ENCODE measurements at places on chromosomes 16 and 17.

DNA sequence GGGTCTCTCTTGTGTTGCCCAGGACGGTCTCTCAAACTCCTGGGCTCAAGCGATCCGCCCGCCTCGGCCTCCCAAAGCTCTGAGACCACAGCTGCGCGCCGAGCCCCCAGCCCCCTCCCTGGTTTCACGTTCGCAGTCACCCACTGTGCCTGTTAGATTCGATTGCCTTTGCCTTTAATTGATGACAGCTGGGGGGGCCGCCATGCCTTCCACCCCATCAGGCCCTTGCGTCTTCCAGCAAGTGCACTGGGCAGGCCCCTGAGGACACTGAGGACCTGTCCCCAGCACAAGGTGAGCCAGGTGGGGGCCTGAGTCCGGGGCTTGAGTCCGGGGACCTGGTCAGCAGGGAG is 3.3 kb downstream of the IGFALS start:
- no peak for DNase-seq

DNA sequence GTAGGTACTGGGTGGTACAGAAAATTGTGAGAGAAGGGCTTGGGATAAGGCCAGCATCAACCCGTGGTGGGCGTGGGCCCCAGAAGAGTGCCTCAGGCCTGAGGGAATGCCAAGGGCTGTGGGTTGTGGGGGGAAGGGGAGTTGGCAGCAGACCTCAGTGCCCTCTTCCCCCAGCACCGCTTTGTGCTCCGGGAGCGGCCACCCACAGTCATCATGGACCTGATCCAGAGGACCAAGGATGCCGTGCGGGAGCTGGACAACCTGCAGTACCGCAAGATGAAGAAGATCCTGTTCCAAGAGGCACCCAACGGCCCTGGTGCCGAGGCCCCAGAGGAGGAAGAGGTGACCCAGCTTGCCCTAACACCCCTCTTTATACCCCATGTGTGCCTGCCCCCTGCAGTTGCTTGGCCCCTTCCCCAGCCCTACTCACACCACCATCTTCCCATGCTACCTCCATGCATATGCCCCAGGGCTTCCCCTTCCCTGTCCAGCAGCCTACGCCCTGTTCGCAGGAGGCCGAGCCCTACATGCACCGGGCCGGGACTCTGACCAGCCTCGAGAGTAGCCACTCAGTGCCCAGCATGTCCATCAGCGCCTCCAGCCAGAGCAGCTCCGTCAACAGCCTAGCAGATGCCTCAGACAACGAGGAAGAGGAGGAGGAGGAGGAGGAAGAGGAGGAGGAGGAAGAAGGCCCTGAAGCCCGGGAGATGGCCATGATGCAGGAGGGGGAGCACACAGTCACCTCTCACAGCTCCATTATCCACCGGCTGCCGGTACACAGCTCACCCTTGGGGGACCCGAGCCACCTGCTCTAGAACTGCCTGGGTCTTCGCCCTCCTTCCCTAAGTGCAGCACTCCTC is 9.1 kb downstream of the TAOK2 start:
- no peak for DNase-seq

- DNase-seq: no peak
Measured at GRCh38 chr16:4677390-4677789, 16.0 kb upstream of the NUDT16L1 start.

DNA sequence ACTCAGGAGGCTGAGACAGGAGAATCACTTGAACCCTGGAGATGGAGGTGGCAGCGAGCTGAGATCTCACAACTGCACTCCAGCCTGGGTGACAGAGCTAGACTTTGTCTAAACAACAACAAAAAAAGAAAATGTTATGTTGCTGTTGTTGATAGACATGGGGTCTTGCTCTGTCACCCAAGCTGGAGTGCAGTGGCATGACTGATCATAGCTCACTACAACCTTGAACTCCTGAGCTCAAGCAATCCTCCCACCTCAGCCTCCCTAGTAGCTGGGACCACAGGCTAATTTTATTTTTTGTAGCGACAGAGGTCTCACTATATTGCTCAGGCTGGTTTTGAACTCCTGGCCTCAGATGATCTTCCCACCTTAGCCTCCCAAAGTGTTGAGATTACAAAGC is 20.0 kb downstream of the FBXO47 start:
- DNase-seq: no peak

- DNase-seq: no peak
Measured at GRCh38 chr16:34078691-34079090, 619.3 kb downstream of the TP53TG3F start.

- no peak for DNase-seq
Measured at GRCh38 chr16:81797443-81797842, 18.4 kb downstream of the PLCG2 start.

- no peak for DNase-seq
Measured at GRCh38 chr17:42623732-42624596, 14.5 kb downstream of the TUBG1 start.

GRCh38 chr16:83002351-83003334 is 375.9 kb downstream of the CDH13 start:
- no peak for DNase-seq

GRCh38 chr17:19313746-19314651 is 48.5 kb downstream of the B9D1 start:
- DNase-seq: no peak

- DNase-seq: no peak
Measured at GRCh38 chr16:79788949-79789348, 188.4 kb upstream of the MAF start.

GRCh38 chr17:48997103-48997826 is at the start of gene IGF2BP1:
Gene IGF2BP1, plus strand, starts transcription at chr17:48997385. Its CDS starts 361 bp downstream, at chr17:48997746.
- peak; percentile 38 for DNase-seq

GRCh38 chr17:77184474-77184873 is 43.7 kb downstream of the SEC14L1 start:
- DNase-seq: no peak

- no peak for DNase-seq
Measured at GRCh38 chr17:58315281-58315711, 13.3 kb downstream of the TSPOAP1 start.

DNA sequence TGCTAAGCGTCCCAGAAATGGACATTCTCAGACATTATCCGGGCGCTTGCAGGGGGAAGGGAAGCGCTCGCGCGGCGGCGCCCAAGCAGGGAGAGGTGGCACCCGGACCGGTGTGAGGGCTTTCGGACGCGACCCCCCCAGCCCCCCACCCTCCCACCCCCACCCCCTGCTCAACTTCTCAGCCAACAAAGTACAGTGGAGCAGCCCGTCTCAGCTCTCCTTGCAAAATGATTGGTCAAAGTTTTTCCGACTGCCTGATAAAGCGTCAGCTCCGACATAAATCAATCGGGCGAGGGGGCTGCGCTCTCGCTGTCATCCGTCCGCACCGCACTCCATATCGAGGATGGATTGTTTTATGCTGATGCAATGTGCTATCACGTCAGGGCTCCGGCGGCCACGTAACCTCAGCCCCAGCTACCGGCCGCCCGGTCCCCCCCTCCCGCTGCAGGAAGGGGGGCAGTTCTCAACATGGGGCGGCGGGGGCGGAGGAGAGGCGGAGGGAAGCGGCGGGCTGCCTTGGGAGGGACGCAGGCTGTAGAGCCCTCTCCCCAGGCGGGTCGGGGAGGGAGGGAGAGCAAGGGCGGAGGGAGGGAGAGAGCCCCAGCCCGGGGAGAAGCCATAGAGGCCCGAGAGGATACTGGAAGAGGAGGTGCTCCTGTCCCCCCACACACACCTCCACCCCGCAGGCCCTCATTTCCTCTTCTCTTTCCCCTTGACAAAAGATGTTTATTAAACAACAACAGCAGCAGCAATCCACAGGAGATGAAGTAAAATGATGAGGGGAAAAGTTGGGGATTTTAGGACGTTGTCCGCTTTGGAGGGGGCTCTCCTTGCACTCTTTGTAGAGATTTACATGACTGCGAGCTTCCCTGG is at the start of gene HOXB9:
Gene HOXB9, minus strand, starts transcription at position 114 of the 873 bp plus-strand sequence. Its CDS starts 89 bp downstream, at position 25.
- peak; percentile 35 for DNase-seq

DNA sequence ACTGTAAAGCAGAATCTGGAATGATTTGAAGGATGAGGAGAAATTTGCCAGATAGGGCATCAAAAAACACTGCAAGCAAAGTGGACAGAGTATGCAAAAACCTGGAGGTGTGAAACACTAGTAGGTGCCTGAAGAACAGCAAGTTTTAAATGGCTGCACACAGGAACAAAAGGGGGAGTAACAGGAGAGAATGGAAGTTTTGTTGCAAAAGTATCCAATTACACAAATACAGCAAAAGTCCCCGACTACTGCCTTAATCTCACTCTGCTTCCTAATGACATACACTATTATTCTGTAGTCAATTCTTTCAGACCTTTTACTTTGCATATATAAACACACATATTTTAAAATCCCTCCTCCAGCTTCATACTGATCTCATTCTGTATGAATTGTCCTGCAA is 1.5 kb downstream of the HEATR6 start:
- DNase-seq: no peak

GRCh38 chr17:75108193-75108592 is 1.6 kb upstream of the ARMC7 start:
- no peak for DNase-seq

- no peak for DNase-seq
Measured at GRCh38 chr16:47925811-47926460, 229.9 kb downstream of the ABCC12 start.

- no peak for DNase-seq
Measured at GRCh38 chr17:15512071-15512709, 44.8 kb upstream of the CDRT4 start.

GRCh38 chr17:58060596-58061191 is 22.5 kb upstream of the DYNLL2 start:
- DNase-seq: no peak

GRCh38 chr17:269616-270514 is 82.7 kb downstream of the RPH3AL start:
- DNase-seq: no peak

GRCh38 chr16:17303101-17303500 is 167.7 kb downstream of the XYLT1 start:
- DNase-seq: no peak

DNA sequence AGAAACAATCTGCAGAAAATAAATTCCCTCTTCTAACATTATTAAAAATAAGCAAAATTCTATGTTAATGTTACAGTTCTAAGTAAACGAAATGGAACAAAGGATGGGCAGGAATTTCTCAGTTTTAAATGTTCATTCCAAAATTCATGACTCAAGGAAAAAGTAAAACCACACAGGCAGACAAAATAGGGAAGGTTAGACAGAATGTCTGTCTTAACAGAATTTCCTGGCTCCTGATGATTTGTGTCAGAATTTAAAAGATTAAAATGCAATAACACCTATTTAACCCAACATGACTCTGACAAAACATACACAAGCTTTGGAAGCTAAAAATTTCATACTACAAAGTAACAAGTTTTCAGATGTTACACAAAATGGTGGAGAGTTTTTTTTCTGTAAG is 42.8 kb downstream of the SPOP start:
- no peak for DNase-seq

DNA sequence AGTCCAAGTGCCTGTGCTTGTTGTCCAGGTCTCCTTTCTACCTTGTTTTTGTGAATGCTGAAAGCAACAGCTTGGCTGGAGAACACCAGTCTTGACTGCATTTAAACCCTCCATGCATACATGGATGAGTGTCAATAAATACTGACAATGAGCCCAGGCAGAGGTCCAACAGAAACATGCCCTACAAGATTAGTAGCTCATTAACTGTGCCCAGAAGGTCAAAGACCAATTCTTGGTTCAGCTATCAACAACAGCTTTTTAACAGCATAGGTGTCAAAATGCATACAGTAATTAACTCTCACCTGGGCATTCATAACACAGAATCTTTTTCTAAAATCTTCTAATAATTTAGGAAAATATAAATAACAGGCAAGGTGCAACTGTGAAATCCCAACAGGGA is 63.2 kb downstream of the N4BP1 start:
- no peak for DNase-seq

GRCh38 chr16:27977966-27978365 is 85.5 kb downstream of the GSG1L start:
- DNase-seq: no peak

DNA sequence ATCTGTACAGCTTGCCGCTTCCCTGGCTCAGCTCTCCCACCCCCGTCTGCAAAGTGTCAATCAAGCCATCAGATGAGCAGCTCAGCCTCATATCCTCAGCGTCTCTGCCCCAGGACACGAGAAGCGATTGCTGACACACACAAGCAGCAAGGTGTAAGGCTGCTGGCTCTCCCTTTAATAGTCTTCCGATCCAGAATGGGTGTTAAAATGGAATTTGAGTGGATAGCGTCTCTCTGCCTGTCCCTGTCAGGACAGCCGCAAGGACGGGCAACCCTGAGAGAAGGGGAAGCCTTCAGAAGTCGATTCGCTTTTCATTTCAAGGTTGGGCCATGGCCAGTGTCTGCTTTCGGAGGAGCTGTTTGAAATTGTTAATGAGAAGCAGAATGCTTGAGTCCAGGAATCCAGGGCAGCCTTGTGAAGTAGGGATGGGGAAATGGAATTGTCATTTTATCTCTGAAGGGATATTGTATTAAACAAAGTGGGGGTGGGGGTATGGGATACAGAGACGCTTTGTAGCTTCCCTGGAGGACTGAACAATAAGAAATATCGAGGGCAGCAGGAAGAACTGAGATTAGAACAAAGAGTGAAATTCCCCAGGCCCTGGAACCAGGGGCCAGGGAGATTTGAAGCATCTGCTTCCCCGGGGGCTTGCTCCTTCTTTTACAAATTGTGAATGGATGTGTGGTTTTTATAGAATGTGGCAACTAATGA is 4.7 kb upstream of the PIPOX start:
- no peak for DNase-seq

GRCh38 chr17:39118674-39119419 is 32.6 kb downstream of the PLXDC1 start:
- no peak for DNase-seq

DNA sequence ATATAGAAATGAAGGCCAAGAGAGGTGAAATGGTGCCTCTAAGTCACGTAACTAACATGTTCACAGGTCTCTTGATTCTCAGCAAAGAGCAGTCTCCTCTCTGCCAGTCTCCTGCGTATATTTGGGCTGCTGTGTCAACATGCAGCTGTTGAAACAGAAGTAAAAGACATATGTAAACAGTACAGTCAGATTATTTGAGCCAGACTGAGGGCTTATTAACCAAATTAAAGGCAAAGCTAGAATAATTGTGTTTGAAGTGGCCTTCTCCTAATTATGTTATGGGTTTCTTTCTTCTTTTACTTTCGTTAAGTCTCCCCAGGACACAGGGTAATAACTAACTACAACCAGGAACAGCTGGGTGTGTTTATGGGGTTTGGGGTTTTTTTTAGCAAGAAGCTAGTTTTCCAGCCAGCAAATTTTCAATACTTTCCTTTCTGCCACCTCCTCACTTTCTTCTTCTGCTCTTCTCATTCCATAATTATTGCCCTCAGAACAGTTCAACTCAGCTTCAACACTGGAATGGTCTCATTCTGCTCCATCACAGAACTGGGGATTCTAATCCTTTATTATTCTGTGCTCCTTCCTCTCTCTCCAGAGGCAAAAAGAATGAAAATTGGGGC is 18.4 kb downstream of the G6PC1 start:
- DNase-seq: no peak

GRCh38 chr17:21167303-21167702 is 40.5 kb downstream of the DHRS7B start:
- no peak for DNase-seq

DNA sequence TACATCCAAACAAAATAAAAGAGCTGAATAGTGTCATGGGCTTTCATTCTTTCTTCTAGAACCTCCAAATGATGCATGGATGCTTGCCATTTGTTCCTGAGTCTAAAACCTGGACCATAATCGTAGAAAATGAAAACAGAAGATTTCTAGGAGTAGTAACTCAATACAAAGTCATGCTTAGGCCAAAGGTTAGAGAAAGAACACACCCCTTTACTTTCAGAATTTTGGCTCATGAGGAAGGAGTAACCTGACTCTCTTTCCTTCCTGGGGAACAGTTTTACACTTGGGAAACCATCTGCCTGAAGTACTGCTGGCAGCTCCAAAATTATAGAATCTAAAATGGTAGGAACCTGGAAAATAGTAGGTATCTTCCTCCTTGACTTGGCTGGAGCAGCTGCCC is 137.2 kb downstream of the SNX11 start:
- no peak for DNase-seq

All from NCI-H187 (cell line).